ENCODE measurements at places on chromosomes 3 and 15.

DNA sequence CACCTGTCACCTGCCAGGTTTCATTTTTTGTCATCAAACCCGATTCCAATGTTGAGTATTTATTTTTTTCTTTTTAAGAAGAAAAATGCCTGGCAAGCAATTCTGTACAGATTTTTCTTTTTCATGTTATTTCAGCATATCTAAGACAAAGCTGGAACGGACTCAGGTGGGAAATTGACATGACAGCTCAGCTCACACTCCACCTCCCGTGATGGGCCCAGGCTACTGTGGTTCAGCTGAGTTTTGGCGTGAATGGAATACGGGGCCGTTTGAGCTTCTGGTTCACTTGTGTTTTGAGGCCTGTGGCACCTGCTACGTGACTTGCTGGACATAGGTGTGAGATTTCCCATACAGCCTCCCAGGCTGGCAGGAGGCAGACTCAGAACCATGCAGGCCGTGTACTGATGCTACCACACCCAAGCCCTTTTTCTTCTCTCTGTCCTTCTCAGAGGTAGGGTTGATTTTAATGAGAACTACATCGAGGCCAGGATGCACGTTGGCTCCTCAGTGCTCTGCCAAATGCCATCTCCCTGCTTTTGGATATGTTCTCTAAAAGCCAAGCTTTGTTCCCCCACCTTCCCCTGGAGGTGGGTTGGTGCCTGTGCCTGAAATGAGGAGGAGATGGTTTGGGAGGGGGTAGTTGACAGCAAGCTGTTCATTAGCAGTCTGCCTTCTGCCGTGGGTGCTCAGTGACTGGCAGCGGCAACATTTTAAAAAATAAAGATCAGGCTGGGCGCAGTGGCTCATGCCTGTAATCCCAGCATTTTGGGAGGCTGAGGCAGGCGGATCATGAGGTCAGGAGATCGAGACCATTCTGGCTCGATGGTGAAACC, 48.7 kb downstream of the TRAK1 start:
- no peak for DNase-seq

DNA sequence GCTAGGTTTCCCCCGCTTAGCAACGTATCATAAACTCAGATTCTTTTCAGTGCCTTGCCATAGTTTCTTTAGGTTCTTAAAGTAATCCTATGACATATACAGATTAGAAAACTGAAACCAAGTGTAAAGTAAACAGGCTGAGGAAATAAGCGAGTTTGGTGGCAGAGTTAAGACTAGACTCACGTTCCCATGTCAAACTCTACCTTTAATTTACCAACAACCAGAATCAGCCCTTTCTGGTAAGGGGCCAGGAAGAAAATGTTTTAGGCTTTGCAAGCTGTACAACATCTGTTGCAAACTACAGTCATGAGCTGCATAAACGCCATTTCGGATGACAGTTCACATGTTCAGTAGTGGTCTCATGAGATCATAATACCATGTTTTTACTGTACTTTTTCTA, 128.0 kb upstream of the PRICKLE2 start:
- DNase-seq, result no peak

DNA sequence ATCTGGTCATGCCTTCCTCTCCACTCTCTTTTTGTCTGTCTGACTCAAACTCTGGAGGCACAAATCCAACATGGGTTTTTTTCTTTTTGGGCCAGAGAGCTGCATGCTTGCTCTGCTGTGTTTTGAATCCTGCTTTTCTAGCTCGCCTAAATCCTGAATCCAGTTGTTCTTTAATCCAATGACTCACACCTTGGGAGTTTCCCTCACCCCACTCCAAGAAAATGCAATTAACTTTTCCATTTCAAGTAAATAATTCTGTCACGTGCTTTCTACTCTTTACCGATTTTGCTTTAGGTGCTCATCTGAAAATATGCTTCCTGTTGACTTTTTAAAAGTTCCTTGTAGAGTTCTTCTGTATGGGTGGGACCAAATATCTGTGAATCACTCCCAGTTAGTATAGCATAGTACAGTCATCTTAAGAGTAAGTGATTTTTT, 47.6 kb downstream of the SLMAP start:
- DNase-seq, result no peak

DNA sequence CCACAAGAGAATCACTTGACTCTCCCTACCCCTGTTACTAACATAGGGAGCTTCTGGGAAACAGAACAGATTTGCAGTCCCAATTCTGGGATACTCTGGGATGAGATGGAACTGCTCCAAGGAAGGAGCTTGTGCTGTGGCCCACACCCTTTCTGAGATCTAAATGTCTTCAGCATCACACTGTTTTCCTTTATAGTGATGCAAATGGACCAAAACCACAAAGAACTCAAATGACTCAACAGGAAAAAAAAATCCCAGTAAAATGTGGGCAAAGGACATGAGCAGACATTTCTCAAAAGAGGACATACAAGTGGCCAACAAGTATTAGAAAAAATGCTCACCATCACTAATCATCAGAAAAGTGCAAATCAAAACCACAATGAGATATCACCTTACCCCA, 155.6 kb downstream of the NECTIN3 start:
- no peak for DNase-seq

DNA sequence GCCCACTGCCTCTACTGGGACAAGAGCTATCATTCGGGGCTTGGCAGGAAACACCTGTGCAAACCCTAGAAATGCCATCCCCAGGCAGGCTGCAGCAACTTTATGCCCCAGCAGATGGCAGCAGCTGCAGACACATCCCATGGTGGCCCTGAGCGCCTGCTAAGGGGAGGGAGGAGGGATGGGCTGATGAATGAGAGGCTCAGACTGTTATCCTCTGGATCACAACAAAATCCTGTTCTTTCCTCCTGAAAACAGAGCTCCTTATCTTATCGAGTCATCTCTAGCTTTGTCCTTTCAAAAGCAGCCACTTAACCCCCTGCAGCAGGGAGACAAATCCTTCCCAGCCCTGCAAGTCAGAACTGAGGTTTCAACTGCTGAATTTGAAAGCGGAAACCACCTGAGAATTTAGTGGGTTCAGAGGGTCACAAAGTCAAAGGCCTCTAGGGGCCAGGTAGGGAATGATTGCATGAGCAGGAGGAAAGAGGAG, 90.6 kb upstream of the PROK2 start:
- DNase-seq, result peak; percentile 71

DNA sequence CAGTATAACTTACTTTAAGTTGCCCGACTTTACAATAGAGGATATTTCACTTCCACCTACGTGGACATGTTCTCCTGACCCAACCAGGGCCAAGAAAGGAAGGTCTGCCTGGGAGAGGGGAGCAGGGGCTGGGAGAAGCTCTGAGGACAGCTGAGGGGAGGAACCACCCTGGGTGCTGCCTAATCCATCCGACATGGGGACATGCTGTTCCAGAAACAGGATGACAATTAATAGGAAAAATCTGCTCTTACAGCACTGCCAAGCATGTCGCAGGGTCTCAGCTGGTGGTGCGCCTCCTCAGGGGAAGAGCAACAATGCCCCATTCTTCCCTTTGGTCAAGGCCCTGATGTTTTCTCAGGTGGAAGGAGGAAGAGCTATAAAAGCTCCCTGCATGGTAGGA, 132.3 kb downstream of the NTRK3 start:
- DNase-seq, result no peak

- DNase-seq, result no peak
Observed at GRCh38 chr3:141279077-141279967, 47.7 kb downstream of the PXYLP1 start.

DNA sequence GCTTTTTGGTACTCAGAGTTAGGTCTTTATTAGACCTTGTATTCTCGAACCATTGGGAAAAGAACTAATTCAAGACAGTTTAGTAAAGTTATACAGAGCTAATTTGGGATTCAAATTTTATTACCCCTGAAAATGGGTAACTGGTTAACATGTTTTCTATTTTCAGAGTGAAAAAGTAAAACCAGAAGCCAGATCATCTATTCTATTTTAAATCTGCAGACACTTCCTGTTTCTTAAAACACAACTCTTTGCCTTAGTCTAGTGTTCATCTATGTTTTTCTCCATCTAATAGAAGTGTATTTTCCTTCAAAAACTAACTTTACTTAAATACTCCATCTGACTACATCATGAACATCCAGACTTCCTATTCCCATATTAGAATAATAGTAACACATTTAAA, 113.4 kb downstream of the CCNL1 start:
- no peak for DNase-seq

GRCh38 chr15:49288391-49288790, 118.3 kb downstream of the GALK2 start:
- no peak for DNase-seq

DNA sequence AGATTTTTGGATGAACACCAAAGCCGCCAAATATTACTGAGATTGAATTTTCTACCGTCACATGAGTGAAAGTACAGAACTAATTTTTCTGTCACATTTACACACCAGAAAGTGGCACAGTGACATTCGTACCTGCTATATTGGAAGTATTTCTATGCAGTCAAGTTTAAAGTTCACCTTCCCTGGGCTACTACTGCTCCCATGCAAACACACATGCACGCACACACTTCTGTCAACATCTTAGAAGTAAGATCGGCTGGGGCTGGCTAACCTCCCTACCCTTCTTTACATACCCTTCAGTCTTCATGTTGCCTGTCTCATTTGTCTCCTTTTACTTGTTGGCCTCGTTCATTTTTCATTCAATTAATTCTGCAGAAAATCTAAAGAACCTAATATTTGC, 19.0 kb upstream of the TM4SF1 start:
- DNase-seq, result no peak

DNA sequence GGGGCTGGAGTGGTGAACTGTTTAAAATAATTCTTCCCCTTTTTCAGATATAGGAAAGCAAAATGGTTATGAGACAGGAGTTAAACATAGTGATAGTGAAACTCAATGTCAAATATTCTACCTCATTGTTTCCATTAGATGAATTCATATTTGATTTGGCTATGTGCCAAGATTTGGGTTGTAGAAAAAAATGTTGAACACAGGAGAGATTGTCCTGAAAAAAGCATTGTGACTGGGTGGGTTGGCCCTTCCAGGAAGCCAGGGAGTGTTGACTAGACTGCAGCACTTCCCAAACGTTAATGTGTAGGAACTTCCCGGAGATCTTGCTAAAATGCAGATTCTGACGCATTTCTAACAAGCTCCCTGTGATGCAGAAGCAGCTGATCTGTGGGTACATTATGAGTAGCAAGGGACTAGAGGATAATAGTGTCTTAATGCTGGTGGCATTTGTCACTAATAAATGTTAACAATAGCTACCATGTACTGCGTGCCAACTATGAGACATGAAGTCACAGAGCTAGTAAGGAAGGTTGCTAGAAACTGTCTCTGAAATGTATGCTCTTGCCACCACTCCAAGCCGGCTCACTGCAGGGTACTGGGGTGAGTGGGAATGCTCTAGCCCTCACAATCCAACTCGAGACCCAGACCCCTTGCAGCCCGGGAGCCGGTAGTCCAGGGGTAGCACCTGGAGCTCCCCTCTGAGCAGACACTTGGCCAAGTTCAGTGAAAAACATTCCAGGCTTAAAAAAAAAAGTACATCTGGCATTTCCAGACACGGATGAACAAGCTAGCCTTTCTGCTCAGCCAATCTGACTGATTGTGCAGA, 120.6 kb downstream of the CD47 start:
- no peak for DNase-seq

DNA sequence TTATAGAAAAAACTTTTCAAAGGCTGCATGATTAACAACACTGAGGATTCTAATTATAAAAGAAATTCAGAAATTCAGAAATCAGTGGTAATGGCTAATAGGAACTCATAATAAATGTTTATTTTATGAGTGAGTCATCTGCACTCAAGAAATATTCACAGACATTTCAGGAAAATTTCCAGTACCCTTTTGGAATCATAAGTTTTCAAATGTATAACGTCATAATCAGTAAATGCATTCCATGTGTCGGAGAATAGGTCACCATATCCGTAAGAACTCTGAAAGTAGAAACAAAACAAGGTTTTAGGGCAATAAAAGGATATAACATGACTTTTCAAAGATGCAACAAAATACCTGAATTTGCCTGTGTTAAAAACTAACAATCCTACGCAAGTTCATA, 24.7 kb downstream of the EOGT start:
- DNase-seq, result no peak

DNA sequence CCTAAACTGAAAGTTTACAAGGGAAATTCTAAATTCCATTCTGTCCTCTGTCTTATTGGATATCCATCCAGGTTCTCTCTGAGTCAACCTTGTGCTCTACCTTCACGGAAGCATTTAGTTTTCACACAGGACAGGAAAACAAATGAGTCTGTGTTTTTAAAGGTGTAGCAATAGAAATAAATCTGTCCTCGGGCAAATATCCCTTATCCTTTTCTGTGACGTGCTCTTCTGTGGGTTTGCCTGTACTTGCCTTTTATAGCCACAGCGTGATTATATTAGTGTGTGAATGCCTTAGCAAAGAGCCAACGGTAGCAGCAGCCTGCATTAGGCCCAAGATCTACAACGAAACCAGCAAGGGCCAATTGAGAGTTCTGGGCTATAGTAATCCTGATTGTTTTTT, 127.2 kb upstream of the PLSCR5 start:
- no peak for DNase-seq

DNA sequence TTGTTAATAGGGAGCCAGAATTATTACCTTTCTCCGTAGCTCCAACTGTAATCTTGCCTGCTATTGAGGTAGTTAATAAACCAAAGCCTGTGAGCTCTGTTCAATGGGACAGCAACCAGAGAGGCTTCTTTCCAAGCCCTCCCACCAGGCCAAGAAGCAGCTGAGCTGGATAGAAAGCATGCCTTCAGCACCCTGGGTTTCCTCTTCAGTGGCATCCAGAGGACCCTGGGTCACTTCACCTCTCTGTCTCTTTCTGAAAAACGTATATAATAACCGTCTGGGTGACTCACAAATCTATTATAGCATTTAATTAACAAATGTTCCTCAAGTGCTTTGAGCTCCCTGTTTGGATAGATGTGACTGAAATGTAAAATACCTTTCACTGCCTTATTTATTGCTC, 420.0 kb downstream of the LPP start:
- DNase-seq, result no peak

GRCh38 chr3:25143356-25144025, 284.6 kb upstream of the RARB start:
- DNase-seq, result no peak

DNA sequence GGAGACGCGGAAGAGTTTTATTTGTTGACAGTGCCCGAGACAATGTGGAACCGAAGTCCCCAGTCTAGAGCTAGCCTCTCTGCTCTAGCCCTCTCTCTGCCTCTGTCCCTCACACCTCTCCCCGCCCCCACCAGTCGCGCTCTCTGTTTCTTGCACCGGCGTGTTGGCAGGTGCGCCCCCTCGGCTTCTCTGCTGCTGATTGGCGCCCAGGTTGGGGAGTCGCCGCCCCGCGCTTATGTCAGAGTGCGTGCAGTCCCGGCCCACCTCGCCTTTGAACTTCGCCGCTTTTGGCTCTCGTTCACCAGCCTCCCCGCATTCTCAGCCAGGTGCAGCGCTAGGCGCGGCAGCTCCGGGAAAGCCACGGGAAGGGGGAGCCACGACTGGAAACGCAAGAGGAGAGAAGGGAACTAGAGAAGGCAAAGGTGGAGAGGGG, at the start of gene SOX14:
TSS of gene SOX14 (plus strand) at position 315 of the 433 bp plus-strand sequence. CDS start 470 bp downstream, outside the sequence.
- DNase-seq, result no peak

GRCh38 chr3:132679911-132680310, 19.8 kb downstream of the UBA5 start:
- DNase-seq, result no peak

- no peak for DNase-seq
Observed at GRCh38 chr3:151445273-151446001, 15.4 kb downstream of the IGSF10 start.

Data from activated naive CD4-positive, alpha-beta T cell (primary cell).